Ovary (tissue), 10 donors: ENCODE measurements at places on chromosomes 4 and X.

GRCh38 chr4:107966903-107967302, 22.8 kb upstream of the HADH start:
- no peak for DNase-seq

DNA sequence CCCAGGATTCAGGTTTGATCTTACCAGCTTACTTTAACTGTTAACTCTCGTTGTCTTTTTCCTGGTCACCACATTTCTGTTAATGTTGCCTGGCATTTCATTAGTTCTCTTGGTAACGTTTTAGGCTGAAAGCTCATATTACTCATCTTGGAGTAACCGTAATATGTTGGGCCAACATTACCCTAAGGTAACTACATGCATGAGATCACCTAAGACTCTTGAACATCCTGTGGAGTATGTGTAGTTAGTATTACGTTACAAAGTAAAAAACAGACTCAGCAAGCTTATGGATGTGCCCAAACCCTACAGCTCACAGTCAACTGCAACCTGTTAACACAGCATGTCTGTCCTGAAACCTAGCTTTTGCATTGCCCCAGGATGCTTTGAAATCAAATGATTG, 203.3 kb upstream of the HS3ST1 start:
- DNase-seq: no peak

DNA sequence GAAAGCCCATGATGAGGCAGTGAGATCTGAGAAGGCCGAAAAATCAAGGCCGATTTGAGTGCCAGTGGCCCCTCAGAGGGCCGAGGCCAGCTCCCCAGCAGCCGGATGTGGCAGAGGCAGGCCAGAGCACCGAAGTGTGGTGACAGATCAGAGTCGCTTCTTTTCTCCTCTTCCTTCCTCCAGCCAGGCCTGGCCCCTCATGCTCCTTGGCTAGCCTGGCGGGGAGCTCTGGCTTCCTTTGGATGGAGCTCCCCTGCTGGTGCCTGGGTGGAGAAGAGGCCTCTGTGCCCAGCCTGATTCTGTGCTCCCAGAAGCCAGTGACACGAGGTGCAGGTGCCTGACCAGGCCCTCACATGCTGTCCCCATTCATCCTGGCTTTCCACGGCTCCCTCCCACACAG, 127.2 kb upstream of the PABPC4L start:
- no peak for DNase-seq

DNA sequence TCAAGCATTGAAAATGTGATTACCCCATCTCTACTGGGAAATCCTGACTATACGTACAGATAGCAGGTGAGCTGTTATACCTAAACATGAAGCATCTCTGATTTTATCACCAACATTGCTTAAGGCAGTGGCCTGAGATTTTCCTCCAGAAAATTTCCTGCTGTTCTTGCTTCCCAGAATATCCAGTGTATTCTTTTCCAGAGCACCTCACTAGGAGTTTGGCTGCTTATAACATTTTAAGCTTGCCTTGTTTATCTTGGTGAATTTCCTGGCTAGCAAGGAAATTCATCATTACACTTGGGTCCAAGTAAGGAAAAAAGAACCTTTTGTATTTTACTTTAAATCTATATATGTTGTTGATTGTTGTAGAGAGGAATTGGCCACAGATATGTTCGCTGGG, 73.0 kb upstream of the CLCN4 start:
- no peak for DNase-seq

DNA sequence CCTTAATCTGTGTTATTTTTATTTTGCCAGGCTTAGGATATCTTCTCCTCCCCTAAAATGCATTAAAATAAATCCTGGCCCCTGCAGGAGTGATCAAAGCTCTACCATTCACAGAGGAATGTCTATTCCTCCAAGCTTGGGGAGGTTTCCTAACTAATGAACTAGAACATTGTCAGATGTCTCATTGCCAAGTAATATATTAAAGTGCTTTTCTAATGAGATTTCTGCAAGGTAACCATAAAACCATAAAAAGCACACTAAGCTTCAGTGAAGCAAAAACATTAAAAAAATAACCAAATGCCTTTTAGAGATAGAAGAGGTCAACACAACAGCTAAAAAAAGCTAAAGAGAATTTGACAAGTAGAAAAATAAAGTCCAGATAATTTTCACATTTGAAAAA, 34.8 kb downstream of the IGFBP7 start:
- no peak for DNase-seq

DNA sequence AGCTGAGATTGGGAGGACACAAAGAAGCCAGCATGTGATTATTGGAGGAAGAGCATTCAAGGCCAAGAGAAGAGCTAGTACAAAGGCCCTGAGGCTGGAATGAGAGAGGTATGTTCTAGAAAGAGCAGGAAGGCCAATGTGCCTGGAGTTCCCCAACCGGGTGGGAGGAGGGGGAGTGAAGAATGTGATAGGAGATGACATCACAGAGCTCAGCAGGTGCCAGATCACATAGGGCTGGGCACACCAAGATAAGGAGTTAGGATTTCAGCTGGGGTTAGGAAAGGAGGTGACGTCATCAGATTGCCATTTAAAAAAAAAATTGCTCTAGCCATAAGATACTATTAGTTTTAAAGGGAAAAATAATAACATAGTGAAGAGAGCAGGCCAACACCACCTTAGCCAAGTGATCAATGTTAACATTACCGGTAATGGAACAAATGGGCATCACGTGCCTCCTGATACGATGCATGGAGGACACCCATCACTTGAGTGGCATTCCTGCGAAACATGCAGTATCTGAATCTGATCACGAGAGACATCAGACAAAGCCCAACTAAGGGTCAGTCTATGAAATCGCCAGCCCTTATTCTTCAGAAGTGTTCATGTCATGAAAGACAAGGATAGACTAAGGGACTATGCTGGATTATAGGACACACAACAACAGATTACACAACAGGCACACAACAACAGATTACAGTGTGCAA, 344.3 kb downstream of the BCOR start:
- no peak for DNase-seq

GRCh38 chr4:145154573-145154972, 25.8 kb downstream of the OTUD4 start:
- DNase-seq: no peak

DNA sequence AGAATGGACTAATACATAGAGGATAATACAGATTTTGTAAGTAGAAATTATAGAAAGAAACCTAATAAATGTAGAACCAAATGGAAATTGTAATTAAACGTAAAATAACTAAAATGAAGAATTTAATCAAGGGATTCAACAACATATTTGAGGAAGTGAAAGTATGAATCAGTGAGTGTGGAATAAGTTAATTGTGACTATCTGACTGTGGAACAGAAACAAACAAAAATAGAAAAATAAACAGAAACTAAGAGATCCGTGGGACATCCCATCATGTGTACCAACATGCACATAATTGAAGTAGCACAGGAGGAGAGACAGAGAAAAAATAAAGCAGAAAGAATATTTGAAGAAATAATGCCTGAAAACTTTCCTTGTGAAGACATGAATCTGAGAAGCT, 208.6 kb upstream of the TACR3 start:
- DNase-seq: no peak

- no peak for DNase-seq
Measured at GRCh38 chrX:44997888-44998287, 124.9 kb downstream of the KDM6A start.

DNA sequence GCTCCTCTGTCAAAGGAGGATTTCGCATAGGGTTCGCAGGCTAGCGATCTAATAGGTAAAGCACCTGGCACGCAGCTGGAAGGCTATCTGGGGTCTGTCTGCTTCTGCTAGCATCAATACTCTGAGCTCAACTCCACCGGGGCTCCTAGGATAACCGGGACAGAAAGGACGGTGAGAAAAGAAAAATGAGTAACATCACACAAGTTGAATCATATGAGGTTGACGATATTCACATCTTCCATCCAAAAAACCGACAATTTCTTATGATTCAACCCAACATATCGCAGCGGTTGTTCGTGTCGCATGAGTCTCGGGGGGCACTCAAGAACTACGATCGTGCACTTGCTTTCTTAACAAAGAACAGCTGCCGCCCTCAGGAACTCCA, 1.8 kb downstream of the PROM1 start:
- no peak for DNase-seq
